Neuronal stem cell (in vitro differentiated cells): ENCODE measurements at places on chromosomes 7 and 10.
A peak's percentile ranks its signal among the peaks of the same experiment; 100 is the strongest.

GRCh38 chr7:112225006-112225405 is 18.5 kb downstream of the ZNF277 start:
- no peak for DNase-seq

DNA sequence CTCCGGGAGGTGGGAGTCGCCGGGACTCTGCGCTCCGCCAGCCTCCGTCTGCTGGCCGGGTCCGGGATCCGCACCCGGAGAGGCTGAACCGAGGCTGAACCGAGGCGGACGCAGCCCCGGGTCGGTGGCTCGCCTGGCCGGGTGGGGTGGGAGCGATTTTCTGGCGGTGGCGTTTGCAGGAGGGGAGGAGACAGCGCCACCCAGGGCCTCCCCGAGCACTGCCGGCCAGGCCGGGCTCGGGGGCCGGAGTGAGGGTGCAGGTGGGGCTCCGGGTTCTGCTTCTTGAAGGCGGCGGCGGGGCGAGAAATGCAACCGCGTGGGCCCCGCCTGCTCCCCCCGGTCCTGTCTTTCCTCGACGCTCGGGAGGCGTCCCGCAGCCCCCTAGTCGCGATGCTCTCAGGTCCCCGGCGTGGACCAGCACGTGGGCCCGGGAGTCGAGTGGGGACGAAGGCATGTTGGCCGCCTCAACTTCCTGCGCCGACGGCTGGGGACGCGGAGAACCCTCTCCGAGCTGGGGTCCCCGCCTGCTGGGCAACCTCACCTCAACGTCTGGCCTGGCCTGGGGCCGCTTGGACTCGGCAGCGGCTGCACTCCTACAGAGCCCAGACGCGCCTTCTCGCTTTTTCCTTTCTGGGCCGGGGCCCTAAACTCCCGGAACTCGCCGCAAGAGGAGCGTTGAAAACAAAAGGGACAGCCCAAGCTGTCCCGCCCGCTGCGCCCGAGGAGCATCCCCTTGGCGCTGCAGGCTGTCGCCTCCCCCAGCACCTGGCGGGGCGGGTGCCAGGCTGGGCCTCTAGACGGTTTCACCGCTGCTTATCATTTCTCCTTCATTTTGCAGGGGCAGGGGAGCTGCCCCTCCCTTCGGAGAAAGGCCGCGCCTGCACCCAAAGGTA is 25.2 kb upstream of the VAX1 start:
- peak; percentile 67 for DNase-seq

- DNase-seq = no peak
Measured at GRCh38 chr7:29248713-29249382, 54.3 kb downstream of the CHN2 start.

DNA sequence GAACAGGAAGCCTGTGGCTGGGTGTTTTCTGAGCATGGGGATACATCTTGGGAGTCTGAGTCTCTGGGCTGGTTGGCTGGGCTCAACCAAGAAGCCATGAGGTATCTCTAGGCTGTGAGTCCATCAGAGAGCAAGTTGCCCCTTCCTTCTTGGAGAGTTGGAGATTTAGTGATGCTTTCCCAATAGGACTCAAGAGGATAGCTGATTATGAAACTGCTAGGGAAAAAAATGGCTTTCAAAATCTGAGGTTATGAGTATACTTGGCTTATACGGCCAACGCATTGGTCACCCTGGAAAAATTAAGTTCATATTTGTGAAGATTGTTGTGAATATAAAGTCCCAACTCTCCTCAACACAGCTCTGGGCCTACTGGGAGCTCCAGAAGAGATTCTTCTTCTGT is 162.7 kb upstream of the KMT2E start:
- no peak for DNase-seq

- DNase-seq = no peak
Measured at GRCh38 chr10:71232089-71232998, 20.0 kb downstream of the UNC5B start.

DNA sequence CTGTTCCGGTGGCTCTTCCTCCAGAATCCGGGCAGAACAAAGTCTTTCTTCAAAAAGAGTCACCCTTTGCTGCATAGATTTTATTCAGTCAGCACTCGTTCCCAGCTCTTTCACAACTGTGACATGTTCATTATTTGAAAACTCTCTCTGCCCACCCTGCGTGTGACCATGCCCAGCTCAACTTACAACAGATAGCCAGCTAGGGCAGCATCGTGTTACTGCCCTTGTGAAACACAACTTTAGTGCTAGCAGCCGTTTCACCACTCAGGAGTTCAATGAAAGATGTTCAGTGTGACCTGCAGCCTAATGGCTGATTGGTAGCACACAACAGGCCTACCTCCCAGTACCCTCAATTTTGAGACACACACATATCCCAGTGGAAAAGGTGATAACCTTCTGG is 57.9 kb downstream of the ZNF438 start:
- DNase-seq = no peak

- peak; percentile 26 for DNase-seq
Measured at GRCh38 chr7:51141451-51142003, 175.1 kb downstream of the COBL start.

- DNase-seq = no peak
Measured at GRCh38 chr7:72101444-72101843, 310.7 kb downstream of the CALN1 start.

- DNase-seq = no peak
Measured at GRCh38 chr10:128274938-128275337, 148.7 kb upstream of the MKI67 start.

DNA sequence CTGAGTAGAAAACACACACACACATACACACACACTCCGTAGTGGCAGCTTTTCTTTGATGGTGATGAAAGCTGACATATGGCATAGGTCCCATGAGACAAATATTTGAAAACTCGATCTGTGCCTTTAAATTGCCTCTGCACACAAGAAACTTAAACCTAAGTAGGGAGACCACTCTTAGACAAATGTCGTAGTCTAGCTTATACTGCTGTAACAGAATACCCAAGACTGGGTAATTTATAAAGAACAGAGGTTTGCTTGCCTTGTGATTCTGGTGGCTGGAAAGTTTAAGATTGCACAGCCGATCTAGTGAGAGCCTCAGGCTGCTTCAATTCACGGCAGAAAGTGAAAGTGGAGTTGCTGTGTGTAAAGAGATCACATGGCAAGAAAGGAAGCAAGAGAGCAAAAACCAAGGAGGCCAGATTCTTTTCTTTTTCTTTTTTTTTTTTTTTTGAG is 489.4 kb upstream of the SORCS1 start:
- DNase-seq = no peak

GRCh38 chr10:113104047-113104446 is 154.0 kb downstream of the TCF7L2 start:
- DNase-seq = no peak

GRCh38 chr7:55496906-55497305 is 75.4 kb downstream of the VOPP1 start:
- DNase-seq = no peak

- DNase-seq = no peak
Measured at GRCh38 chr10:31599626-31600504, 280.8 kb downstream of the ZEB1 start.

DNA sequence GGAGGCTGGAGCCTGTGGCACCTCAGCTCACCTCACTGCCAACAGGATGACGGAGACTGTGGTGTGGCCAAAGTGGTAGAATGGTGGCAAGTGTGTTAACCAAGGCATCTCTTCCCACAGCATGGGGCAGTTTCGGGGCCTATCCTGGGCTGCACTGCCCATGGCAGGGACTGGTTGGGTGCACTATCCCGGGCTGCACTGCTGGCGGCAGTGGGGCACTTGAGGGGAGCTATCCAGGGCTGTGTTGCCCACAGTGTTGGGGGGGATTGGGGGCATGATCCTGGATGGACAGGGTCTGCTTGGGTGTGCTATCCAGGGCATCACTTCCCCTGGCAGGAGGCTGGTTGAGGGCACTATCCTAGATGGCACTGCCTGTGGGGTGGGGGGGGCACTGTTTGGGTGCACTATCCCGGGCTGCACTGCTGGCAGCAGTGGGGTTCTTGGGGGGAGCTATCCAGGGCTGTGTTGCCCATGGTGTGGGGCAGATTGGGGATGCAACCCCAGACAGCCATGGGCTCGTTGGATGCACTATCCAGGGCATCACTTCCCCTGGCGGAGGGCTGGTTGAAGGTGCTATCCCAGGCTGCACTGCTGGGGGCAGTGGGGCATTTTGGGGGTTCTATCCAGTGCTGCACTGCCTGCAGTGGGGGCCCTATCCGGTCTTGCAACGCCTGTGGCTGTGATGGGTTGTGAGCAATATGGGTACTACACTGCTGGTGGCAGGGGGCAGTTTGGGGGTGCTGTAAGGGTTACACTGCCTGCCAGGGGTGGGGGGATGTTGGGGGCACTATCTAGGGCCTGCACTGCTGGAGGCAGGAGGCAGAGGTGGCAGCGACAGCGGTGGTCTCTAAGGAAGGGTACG is 129.7 kb downstream of the ZNF248 start:
- DNase-seq = no peak

DNA sequence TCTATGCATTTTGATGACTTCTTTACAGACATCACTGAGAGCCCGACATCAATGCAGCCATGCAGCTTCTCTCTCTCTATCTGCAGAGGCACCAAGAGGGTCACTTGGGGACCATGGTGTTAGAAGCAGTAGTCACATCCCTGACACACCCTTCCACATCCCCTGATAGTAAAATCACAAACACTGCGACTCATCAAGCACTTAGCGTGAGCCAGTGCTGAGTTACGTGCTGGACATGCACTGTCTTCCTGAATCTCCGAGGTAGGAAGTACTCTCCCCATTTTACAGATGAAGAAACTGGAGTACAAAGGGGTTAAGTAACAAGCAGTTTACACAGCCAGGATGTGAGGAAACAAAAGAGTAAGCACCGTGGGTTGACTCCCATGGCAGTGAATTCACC is 109.2 kb downstream of the OSBPL3 start:
- DNase-seq = no peak

DNA sequence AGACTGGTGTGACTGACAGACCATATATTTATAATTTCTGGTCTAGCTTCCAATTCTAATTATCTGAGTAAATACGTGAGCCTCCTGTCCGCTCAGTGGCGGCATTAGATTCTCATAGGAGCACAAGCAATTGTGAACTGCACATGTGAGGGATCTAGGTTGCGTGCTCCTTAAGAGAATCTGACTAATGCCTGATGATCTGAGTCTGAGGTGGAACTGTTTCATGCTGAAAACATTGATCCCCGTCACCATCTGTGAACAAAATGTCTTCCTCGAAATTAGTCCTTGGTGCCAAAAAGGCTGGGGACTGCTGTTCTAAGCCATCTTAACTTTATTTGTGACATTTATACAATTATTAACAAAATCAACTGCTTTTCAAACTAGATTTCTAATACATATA is 164.7 kb upstream of the MEOX2 start:
- no peak for DNase-seq

DNA sequence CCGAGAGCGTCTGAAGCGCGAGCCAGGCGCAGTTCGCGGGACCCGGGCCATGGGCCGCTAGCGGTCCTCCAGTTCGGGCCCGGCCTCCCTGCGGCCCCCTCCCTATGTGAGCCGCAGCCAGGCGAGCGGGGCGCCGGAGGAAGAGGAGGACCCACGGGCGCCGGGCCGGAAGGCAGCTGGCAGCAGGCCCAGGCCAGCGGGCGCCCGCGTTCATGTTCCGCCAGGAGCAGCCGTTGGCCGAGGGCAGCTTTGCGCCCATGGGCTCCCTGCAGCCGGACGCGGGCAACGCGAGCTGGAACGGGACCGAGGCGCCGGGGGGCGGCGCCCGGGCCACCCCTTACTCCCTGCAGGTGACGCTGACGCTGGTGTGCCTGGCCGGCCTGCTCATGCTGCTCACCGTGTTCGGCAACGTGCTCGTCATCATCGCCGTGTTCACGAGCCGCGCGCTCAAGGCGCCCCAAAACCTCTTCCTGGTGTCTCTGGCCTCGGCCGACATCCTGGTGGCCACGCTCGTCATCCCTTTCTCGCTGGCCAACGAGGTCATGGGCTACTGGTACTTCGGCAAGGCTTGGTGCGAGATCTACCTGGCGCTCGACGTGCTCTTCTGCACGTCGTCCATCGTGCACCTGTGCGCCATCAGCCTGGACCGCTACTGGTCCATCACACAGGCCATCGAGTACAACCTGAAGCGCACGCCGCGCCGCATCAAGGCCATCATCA is 1.1 kb downstream of the ADRA2A start:
- no peak for DNase-seq

DNA sequence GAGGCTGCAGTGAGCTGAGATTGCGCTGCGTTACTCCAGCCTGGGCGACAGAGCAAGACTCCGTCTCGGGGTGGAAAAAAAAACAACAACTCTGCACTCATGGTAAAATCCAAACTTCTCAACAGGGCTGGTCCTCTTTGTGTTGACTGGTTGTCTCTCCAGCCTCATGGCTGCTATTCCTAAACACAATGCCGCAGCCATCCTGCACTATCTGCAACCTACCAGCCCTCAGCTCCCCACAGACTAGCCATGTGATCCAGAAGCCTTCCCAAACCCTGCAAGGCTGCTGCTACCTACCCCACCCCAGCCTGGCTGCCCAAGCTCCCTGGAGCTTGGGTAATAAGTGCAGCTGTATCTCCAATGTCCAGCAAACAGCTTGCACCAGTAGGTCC is 11.7 kb downstream of the ZYX start:
- DNase-seq = no peak

- no peak for DNase-seq
Measured at GRCh38 chr7:3960050-3960763, 659.2 kb downstream of the SDK1 start.

GRCh38 chr7:112383671-112384417 is 66.4 kb upstream of the IFRD1 start:
- DNase-seq = peak; percentile 5

GRCh38 chr10:110686949-110687348 is 42.8 kb downstream of the RBM20 start:
- DNase-seq = no peak

DNA sequence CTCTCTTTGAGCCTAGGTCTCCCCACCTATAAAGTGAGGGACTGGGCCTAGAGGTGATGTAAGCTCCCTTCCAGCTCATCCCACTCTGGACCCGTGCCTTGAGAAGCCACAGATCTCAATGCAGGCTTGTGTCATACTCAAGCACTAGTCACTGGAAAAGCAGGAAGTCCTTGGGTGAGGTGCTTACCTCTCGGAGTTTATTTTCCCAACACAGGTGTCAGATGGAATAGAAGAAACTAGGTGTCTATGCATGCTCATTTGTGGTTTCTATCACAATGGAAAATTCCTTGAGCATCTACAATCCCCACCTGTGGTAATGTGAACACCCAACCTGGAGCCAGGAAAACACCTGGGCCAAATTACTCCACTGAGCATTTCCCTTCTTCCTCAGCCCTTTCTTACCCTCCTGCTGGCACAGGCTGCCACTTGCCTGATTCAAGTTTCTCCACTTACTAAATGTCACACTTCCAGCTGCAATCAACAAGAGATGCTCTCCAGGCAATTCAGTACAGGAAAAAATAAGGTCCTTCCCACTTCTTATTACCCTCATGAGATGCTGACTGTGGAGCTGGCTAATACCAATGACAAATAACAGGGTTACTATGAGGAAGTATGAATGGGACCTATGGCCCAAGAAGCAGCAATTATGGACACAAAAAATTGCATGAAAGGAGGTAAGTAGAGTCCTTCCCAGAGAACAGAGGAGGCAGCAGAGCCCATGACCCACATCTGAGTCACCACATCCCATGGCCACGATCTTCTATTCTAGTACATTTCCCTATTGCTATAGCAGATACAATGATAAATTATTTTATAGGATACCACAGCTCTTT is 13.1 kb downstream of the LSM5 start:
- DNase-seq = no peak

- no peak for DNase-seq
Measured at GRCh38 chr7:137753948-137754851, 92.6 kb downstream of the DGKI start.
